ENCODE measurements at places on chromosomes 11 and 22.

GRCh38 chr11:22179626-22180025 lies 13.3 kb upstream of the ANO5 start:
- DNase-seq: no peak

DNA sequence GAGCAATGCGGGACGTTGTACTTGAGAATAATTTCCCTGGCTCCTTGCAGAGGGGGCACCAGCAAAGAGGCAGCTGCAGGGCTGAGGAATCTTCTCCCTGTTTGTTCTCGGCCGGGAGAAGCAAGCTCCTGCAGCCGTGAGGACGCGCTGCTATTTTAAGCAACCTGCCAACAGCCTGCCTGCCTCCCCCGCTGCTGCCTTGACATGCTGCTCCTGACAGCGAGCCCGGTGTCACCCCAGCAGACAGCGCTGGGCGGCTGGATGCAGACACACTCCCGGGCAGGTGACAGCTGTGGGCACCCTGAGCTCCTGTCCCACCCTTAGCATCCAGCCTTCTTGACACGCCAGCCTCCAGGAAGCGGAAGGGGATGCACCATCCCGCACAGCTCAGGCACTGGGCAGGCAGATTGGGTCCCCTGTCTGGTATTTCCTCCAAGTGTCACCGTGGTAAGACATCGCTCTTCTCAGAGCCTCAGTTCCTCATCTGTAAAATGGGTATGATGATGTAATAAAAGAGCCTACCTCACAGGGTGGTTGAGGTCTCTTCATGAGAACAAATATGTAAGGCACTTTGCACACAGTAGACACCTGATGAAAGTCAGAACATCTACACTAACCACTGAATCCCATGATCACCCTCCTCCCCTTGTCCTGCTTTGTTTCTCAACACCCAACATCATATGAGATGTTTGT lies 530.6 kb downstream of the MN1 start:
- DNase-seq: no peak

GRCh38 chr11:96272529-96273222 lies 70.3 kb downstream of the MAML2 start:
- DNase-seq: no peak

DNA sequence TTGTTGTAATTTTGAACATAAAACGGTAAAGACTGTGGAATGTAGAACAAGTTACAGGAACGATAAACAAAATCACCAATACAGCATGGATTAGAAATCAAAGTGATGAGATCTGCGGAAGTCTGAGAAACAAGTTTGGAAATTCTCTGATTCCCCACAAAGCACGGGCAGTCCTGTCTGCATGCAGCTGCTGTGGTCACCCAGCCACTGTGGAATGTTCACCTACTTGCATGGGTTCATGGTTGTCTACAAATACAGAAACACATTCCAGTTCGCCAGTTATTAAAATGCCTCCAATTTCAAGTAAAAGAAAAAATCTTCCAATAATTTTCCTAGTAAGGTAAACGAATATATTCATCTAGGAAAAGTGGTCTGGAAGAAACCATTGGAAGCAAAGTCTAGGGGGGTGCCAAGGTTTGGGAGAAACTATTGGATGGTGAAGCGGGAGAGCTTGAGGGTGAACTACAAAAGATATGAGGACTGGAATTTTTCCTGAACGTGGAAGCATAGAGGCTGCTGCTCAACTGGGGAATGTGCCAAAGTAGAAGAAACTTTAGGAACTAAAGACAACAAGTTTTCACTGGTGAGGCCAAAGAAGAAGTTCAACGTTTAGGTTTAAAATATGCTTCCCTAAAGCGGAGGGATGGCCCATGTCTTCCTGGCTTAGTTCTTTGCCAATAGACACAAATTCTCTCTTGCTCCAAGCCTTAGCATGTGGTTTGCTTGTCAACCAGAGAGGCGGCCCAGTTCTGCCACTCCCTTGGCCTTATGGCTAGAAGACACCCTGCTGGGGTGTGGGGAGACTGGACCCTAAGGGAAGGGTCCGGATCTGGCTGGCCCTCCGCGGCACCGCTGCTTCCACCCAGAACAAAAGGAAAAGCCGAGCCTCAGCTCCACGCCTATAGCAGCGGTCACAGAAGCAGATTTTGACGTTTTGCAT lies 70.2 kb downstream of the CTTN start:
- DNase-seq: no peak

DNA sequence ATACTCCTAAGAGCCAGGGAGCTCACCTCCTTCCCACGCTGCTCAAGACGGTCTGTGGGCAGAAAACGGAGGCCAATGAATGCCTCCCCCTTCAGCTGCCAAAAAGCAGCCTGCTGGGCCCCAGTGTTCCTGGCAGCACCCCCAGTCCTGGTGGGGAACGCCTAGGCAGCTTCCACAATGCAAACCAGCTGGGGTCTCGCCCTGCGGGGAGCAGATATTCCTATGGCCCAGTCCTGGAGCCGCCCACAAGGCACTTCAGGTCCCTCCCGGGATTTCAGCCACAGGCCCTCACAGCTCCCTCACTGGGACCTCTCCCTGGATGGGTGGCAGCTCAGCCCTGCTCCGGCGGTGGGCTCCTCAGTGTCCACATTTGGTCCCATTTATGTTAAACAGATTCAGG lies 29.2 kb downstream of the A4GALT start:
- no peak for DNase-seq

DNA sequence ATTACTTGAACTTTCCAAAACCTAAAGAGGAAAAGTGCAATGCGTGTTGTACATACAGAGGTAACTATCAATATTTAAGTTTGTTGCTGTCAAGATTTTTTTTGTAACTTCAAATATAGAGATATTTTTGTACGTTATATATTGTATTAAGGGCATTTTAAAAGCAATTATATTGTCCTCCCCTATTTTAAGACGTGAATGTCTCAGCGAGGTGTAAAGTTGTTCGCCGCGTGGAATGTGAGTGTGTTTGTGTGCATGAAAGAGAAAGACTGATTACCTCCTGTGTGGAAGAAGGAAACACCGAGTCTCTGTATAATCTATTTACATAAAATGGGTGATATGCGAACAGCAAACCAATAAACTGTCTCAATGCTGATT lies 2.1 kb downstream of the ADM start:
- DNase-seq: no peak

DNA sequence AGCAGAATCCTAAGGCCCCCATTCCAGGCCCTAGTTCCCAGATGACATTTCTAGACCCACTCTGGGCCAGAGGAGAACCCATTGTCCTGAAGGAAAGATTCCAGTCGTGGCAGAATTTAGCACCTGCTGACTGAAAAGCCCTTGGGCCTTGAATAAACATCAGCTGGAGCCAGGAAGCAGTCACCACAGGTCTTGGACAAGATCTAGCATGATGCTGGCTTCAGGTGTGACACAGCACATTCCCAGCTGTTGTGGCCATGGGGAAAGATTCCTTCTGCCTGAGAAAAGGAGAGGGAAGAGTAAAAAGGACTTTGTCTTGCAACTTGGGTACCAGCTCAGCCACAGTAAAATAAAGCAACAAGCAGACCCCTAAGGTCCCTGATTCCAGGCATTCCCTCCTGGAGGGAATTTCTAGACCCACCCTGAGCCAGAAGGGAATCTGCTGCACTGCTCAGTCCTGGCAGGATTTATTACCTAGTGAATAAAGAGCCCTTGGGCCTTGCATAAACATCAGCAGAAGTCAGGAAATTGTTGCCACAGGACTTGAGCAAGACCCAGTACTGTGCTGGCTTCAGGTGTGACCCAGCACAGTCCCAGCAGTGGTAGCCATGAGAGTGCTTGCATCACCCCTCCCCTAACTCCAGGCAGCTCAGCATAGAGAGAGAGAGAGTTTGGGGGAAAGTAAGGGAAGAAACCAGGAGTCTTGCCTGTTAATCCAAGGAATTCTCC lies 42.5 kb upstream of the PAMR1 start:
- no peak for DNase-seq

- no peak for DNase-seq
Measured at GRCh38 chr22:22800716-22801115, 86.9 kb upstream of the IGLL5 start.

DNA sequence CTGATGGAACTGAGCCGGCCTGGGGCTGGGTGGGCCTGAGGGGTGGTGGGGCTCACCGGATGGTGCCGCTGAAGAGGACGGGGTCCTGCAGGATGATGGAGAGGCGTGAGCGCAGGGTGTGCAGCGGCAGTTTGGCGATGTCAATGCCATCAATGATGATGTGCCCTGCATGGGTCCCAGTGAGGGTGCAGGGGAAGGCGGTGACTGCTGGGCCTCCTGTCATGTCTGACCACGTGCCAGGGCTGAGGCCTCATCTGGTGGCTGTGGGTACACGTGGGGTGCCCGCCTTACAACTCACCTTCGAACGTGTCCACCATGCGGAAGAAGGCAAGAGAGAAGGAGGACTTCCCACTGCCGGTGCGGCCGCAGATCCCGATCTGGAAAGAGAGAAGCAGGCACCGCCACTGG lies 7.1 kb upstream of the KCNJ11 start:
- DNase-seq: no peak

GRCh38 chr22:49609207-49609876 lies 218.3 kb downstream of the BRD1 start:
- DNase-seq: no peak

DNA sequence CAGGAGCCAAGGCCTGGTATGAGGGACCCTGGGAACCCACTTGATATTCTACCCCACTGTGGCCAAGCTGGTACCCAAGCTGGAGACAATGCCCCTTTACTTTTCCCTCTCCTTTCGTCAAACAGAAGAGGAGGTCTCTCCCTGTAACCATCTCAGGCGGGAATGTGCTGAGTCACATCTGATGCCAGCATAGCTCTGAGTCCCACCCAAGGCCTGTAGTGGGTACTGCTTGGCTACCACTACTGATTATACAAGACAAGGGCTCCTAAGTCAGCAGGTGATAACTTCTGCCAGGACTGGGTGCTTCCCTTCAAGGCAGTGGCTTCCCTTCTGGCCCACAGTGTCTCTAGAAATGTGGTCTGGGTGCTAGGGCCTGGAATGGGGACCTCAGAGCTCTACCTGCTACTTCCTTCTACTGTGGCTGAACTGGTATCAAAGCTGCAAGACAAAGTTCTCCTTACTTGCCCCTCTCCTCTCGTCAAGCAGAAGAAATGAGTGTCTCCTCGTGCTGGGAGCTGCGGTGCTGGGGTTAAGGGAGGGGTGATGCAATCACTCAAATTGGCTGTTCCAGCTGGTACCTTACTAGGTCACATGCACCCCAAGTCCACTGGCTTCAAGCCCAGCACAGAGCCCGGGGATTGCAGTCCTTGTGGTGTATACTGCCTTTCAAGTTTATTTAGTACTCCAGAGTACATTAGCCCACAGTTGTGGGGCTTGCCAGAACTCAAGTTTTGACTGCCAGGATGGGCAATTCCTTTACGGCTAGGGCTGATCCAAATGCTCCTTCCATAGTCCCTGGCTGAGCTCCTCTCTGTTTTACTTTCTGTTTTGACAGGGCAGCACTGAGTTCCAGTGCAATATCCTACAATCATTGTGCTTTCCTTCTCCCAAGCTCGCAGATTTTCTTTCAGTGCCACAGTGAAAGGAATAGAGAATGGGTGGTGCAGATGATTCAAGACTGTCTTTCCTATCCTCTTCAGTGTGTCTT lies 419.7 kb upstream of the CNTN5 start:
- DNase-seq: no peak

- no peak for DNase-seq
Measured at GRCh38 chr11:43955381-43956118, 13.1 kb downstream of the C11orf96 start.

Data from cortex of kidney (tissue), 1 donor.